Activated effector memory CD4-positive, alpha-beta T cell treated with Interleukin-2 at 50 U/mL for 16 hours (primary cell): ENCODE measurements at places on chromosomes 5 and 9.

GRCh38 chr5:98308960-98309359, 464.5 kb upstream of the RGMB start:
- no peak for DNase-seq

DNA sequence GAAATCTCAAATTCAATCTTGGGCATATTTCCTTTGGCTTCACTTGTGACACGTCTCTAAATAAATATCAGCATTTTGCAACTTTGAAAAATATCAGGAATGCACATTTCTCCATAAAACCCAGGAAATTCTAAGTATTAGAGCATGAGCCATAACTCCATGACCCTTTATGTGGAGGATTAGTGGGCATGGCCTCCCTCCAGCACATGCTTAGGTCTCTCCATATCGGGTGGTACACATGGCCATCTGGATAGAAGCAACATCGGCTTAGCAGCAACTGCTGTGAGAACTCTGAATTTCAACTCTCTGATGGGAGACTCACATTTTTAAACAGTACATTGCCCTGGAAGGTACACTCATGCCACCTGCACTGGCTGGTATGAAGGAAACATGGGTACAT, 73.7 kb upstream of the EGFLAM start:
- no peak for DNase-seq

DNA sequence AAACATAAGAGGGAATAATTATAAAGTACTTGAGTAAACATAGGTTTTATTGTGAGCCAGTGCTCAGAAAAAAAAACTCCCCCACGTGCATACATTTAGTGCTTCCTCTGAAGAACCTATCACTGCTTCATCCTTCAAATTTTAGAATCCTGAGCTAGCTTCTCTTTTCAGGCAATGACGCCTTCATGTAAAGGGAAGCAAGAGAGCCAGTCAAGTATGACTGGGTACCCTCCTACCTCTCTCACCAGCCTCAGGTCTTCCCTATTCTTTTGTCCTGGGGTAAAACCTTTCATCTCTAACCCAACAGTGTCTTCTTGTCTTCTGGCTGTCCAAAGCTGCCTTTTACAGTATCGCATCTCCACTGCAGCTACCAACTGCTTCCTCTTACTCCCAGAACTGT, 32.0 kb downstream of the PLPP1 start:
- DNase-seq, result no peak

GRCh38 chr5:157855404-157855994, 3.4 kb downstream of the CLINT1 start:
- no peak for DNase-seq
